ENCODE measurements at places on chromosomes 2 and 18. TPM values are rescaled to one million over a fixed set of nuclear protein-coding genes. Genes with fewer than 3 reads are reported as not detected.

DNA sequence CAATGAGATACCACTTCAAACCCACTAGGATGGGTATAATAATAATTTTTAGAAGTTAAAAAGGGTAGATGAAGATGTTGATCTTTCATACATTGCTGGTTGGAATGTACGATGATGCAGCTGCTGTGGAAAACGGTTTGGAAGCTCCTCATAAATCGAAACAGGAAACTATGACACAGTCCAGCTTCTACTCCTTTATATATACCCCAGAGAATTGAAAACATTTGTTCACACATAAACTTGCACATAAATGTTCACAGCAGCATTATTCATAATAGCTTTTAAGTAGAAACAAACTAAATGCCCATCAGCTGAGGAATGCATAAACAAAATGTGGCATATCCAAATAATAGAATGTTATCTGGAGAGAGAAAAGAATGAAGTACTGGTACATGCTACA is 95.0 kb downstream of the STRADB start:
- no peak for DNase-seq

GRCh38 chr18:31490387-31490786 is 7.6 kb upstream of the DSG2 start:
- DNase-seq = peak; percentile 33

DNA sequence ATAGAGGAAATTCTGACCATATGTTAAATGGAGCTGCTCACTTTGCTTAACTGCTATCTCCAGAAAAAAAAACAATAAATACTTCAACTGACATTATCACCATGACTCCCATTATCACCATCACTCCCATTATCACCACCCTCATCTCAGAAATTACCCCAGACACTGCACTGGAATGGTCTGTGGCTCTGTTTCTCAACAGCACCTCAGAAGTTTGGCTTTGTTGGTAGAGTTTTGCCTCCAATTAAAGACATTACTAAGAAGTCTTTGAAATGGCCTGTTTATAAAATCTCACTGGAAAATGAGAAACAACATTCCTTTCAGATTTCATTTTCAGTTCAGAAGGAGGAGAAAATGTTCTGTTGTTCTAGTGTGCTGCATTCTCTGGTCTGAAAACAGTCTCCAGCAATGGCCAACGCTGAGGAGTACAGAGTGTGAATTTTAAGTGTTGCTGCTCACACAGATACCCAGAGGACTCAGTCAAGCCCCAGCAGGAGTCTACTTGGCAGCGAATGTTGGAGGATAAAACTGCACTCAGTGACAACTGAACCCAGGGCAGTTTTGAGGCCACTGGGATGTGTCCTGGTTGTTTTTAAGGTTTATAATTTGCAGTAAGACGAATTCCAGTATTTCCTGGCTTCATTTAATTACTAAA is 364.5 kb upstream of the CDH2 start:
- DNase-seq = no peak

DNA sequence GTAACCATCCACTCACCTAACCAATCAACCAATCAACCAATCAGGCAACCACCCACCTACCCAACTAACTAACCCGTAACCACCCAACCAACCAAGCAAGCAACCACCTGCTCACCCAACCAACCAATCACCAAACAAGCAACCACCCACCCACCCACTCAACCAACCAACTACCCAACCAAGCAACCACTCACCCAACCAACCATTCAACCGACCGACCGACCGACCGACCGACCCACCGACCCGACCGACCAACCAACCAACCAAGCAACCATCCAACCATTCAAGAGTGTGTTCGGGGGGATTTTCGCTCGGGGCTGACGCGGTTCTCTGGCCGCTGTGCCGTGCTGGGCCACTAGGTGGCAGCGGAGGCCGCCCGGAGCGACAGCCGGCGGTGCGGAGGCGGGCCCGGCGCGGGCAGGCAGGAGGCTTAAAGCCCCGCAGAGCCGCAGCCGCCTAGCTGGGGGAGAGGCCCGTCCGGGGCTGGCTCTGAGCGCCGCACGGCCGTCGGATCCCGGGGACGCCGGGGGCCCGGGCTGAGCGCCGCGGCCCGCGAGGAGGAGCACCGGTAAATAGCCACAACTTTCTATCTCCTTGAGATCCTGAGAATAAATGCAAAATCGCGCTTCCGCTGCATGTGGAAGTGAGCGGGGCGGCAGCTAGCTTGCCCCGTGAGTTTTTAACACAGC is at the start of gene MC5R:
Gene MC5R, plus strand, starts transcription at position 443 of the 689 bp plus-strand sequence. CDS start 1,617 bp downstream, outside the sequence.
- DNase-seq = peak; percentile 83

DNA sequence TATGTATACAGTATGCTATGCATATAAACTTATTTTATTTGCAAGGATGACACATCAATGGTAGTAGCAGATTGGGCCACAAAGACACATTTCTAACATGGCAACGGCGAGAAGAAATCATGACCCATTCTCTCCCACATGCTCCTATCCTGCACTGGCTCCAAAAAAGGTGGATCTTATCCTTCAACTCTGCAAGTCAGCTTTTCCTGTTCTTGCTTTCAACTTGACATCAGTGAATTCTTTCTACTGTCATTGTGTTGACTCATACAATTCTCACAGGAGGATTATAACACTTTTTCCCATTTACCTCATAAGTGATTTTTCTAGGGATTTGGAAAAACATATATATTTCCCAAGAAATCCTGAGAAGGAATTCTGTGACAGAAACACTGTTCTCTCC is 53.1 kb downstream of the ACVR1 start:
- no peak for DNase-seq

- no peak for DNase-seq
Observed at GRCh38 chr2:101476605-101477208, 1.8 kb upstream of the RFX8 start.

- DNase-seq = peak; percentile 80
Observed at GRCh38 chr2:98468621-98469236, 24.1 kb downstream of the INPP4A start.

SLC23A3 gene
- 1.9 TPM for total RNA-seq

DNA sequence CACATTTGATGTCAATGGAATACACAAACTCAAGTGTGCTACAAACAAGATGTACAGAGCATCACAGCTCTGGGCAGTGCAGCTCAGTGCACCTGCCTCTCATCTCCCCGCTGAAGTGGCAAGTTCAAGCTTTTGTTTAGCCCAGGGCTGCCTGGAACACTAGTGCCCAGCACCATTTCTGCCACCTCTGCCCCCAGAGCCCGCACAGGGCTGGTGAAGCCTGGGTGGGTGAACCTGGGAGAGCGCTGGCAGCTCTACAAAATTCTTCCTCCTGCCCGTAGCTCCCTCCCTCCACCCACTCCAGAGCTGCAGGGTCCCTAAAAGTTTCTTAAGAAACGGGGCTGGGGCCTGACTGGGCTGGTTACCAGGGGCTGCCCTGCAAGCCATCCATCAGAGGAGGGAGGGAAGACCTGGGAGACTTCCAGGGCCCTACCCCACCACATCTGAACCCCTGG is 1.5 kb downstream of the HES6 start:
- DNase-seq = no peak

DNA sequence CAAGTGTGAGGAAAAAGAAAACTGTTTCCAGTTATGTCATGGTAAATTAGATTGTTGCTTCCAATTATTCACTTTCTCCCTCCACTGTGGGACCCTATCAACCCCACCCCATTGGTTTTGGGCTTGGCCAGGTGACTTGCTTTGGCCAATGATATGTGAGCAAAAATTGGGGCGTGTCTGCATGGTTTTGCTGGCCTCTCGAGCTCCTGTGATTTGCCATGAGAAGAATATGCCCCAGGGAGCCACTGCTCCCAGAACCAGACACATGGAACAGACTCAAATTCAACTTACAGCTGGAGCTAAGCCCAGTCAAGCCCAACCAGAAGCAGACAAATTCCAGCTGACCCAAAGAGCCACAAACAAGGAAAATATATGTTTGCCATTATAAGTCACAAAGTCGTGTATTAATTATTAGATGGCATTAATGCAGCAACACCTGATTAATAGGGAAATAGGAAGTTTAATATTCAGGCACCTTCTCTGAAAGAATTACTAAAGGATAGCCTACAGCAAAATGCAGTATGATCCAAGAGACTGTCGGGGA is 248.9 kb downstream of the ANAPC1 start:
- no peak for DNase-seq

DNA sequence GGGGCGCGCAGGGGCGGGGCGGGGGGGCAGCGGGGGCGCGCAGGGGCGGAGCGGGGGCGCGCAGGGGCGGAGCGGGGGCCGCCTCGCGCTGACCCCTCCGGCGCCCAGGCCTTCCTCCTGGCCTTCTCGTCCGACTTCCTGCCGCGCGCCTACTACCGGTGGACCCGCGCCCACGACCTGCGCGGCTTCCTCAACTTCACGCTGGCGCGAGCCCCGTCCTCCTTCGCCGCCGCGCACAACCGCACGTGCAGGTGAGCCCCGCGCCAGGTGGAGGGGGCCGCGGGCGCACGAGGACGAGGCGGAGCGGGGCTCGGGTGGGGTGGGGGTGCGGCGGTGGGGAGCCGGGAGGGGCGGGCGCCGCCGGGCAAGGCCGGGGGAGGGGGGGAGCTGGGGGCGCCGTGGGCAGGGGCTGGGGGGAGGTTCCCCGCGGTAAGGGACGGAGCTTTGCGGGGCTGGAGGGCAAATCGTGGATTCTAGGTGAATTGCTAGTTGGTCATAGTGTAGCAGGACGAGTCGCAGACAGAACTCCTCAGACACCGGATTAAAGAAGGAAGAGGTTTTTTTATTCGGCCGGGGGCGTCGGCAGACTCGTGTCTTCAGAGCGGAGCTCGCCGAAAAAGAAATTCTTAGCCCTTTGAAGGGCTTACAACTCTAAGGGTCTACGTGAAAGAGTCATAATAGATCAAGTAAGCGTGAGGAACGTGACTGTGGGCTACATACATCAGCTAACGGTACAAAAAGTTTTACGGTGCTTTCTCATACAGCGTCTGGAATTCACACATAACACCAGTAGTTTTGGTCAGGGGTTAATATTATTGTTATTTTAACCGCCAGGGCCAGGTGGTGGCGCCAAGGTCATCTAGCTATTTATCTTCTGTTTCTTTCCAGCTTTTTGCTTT is 29.9 kb downstream of the ANO7 start:
- DNase-seq = peak; percentile 68

- DNase-seq = no peak
Observed at GRCh38 chr2:46042207-46042637, 255.0 kb upstream of the EPAS1 start.

GRCh38 chr2:96924775-96925747 is 55.2 kb upstream of the SEMA4C start:
- DNase-seq = peak; percentile 47

DNA sequence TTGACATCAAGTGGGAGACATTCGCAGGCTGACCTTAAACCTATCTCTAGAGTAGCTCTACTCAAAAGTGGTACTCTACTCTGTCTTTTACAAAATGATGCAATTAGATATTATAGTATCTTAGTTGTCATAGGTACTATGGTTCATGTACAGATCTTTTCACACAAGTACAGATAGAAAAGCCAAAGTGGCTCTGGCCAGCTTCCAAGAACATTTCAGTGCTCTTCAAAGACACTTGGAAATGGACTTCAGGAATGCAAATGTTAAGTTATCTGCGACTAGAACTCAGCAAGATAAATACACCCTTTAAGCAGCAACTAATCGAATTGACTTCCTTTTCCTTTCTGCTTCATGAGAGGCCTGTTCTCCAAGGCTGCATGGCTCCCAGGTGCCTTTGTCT is 718.7 kb upstream of the FAM98A start:
- no peak for DNase-seq

DNA sequence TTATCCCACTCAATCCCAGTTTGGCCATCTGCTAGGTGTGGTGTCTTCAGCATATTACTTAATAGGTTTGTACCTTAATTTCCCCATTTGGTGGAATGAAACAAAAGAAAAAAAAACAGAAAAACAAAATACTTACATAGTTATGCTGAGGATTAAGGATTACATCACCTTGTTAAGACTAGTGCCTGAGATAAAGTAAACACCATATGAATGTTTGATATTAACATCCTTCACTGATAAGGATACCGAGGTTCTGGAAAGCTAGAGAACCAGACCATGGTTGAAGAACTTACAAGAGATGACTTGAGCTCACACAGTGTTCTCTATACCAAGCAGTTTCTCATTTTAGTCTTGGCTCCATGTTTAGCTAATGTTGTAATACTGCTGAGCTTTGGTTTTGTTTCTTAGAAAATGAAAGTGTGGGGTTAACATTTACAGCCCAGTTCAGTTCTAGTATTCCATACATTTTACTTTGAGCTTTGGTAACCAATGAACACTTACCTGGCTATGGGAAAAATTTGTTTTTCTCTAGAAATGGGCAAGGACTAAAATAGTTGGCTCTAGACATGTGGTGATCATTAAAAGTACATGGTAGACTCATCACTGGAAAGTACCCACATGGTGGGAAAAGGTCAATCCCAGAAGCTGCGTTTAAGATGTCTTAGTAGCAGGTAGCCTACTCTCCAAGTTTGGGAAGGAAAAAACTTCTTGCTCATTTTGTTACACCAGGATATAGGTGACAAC is 5.8 kb upstream of the GPD2 start:
- no peak for DNase-seq

DNA sequence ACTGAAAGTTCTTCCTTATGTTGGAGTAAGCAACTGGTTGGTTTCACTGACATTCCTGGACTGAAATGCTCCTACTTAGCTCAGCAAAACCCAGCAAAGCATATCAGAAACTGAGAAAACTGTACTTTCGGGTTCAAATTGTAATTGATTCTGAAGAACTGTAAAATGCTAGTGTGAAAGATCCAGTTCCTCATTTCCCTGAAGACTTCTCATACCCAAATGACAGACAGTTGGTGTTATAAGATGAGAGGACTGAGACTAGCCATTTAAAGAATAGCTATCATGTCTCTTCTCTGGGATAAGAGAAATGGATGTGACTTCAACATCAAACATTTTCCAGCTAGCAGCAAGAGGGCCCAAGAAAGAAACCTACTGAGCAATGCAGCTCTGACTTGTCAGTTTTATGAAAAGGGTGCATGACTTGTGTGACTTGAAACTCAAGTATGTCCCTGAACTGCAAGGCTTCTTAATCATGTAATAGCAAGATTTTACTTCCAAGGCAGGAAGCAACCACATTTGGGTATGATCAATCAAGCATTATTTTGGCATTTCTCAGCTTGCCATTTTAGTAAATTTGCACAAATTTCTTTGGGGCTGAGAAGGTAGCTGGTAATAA is 420.3 kb upstream of the MMADHC start:
- DNase-seq = no peak

DNA sequence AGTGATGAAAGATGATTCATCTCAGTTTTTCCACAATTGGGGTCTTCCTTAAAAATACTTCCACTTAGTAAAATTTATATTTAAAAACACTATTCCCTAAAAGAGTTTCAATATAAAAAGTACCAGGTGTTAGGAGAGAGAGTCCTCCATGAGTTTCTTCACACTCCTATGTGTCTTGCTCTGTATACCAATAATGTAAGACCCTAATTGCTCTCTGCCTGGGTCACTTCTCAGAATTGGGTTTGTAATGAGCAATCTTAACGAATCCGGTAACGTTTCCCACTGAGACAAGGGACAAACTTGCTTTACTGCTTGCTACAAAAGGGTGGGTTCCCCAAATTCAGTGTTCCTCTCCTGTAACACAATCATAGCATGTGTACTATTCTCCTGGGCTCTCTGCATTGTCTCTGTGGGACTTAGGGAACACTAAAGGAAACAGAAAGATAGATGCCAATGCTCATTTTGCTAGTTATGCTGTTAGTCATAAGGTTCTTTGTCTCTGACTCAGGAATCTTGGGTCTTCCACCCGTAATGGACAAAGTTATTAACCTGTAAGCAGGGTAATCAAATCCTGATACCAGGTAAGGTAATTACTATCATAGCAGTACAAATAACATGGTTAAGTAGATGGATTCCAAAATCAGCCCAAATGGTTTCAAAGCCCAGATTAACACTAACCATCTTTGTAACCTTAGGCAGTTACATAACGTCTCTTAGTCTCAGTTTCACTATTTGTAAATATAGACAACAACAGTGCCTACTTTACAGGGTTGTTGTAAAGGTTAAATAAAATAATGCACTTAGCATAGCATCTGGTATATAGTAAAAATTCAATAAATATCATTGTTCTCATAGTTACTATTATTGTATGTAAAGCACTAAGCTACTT is 46.3 kb downstream of the ITSN2 start:
- no peak for DNase-seq

All from activated CD4-positive, alpha-beta T cell treated with anti-CD3 and anti-CD28 coated beads for 36 hours (primary cell).